Activated T-cell treated with anti-CD3 and anti-CD28 coated beads, Interleukin-2, amount 50 U/mL, for 24 hours (primary cell): ENCODE measurements at places on chromosomes 3 and 15.

DNA sequence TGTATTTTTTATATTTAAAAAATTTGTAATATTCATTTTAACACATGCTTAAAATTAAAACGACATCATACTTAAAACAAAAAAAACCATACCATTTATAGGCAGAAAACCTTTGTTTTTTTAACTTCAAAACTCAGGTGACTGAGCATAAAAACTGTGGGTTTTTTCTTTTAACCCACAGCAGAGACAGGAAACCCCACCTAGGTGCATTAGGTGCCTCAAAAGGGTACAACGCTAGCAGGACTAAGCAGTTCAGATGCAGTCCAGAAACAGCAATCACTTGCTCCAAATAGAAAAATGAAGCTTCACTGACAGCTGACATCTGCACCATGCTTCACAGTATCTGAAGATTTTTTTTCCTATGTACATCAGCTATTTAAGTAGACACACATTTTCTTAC lies 52.3 kb downstream of the GLB1 start:
- no peak for DNase-seq

DNA sequence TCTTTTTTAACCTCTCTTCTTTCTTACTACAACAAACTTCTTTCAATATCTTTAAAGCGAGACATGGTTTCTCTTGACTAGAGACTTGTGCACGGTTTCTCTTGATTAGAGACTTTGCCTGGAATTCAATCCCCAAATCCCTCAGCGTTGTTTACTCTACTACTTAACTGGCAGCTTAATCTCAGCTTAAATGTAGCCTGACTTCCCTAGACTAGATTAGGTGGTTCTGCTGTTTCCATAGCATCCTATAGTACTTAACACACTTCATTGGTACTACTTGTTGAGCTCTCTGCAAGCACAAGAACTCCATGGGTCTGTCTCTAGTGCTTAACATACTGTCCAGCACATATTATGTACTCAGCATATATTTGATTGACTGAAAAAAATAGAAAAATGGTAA lies 168.2 kb upstream of the GPR149 start:
- no peak for DNase-seq

GRCh38 chr3:171566803-171567422 lies 106.7 kb upstream of the TNIK start:
- no peak for DNase-seq

DNA sequence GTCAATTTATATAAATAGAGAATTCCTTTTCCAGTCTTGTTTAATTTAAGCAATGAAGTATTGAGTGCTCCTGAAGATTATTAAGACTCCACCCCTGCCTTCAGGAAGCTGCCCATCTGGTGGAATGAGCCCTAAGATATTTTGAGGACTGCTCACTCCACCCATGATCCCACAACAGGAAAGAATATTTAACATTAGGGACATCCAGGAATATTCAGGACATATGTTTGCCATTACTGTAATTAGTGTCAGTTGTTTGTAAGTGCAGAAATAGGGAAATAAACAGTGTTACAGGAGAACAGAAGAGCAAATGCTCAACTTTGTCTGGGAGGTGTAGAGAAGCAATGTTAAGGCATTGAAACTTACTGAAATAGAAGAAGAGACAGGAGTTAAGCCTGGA lies 375.0 kb downstream of the ROBO2 start:
- no peak for DNase-seq

- DNase-seq, result no peak
Measured at GRCh38 chr3:34619990-34620389, 821.6 kb downstream of the PDCD6IP start.

DNA sequence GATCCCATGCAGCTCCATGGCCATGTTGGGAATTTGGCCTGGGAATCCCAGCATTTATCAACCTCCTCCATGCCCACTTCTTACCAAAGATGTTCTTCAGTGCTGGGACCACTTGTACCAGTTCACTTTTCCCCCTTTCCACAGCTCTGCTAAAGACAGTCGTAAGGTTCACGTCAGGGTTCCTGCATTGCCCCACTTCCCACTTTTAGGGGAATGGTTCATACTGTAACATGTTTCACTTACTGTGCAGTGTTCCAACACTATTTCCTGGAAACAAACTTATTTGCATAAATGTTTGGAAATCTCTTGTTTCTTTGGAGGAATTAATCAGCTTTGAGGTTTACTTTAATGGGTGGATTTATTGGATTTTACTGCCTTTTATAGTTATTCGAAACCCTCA lies 17.0 kb downstream of the APH1B start:
- DNase-seq, result no peak

- no peak for DNase-seq
Measured at GRCh38 chr3:172227340-172228035, 188.1 kb downstream of the FNDC3B start.

DNA sequence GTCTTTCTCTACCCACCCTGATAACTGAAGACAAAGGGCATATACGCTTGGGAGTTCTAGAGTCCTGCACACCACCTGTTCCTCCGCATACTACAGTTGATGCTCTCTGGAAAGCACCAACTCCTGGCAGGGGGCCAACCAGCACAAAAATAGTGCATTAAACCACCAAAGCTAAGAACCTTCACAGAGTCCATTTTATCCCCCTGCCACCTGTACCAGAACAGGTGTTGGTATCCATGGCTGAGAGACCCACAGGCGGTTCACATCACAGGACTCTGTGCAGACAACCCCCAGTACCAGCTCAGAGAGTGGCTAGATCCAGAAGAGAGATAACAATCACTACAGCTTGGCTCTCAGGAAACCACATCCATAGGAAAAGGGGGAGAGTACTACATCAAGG lies 114.4 kb upstream of the POU1F1 start:
- DNase-seq, result no peak

DNA sequence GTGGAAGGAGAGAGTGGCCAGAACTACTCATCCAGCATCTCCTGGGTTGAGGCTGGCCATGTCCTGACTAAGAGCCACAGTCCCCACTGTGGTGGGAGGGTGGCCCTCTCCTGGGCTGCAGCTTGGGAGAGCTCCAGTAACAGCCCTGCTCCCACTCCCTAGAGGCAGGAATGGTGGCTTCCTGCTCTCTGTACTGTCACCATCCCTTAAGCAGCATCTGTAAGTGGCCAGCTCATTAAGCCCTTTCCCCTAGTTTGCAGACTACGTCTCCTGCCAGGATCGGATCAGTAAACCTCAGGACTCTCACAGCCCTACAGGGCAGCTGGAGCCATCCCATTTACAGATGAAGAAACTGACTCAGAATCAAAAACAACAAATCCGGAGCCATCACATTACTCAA lies 30.5 kb downstream of the DNAJB8 start:
- DNase-seq, result no peak

DNA sequence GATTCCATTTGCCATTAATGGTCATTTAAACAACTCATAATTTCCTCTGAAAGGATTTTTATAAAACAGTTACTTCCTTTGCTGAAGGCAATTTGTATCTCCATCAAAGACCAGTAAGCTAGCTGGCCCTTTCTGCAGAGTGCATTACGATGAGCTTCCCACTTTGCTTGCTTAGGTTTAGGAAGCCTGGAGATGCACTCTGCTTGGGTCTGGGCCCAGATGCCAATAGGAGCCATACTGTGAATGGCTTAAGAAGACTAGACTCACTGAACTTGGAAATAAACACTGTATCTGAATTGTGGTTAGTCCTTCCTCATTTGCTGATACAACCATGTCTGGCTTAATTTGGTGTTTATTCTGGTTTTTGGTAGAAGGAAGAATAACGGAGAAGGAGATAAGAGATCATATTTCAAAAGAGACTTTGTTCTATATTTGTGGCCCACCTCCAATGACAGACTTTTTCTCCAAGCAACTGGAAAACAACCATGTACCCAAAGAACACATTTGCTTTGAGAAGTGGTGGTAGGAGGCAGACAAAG lies 38.1 kb downstream of the OXNAD1 start:
- no peak for DNase-seq

DNA sequence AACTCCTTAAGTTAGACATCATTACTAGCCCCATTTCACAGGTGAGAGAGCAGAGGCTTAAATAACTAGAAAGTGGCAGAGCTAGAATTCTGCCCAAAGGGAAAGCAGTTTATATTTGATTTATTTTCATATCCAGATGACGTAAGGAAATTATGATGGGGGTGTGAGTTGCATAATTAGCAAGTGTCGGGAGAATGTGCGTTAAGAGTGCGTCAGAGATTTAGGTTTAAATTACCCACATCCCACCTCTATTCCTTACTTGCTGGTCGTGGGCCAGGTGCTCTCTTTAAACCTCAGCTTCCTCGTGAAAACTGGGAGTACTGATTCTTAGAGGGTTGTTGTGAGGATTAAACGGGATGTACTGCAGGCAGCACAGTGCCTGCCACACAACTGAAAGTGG lies 32.3 kb downstream of the FSTL1 start:
- no peak for DNase-seq

DNA sequence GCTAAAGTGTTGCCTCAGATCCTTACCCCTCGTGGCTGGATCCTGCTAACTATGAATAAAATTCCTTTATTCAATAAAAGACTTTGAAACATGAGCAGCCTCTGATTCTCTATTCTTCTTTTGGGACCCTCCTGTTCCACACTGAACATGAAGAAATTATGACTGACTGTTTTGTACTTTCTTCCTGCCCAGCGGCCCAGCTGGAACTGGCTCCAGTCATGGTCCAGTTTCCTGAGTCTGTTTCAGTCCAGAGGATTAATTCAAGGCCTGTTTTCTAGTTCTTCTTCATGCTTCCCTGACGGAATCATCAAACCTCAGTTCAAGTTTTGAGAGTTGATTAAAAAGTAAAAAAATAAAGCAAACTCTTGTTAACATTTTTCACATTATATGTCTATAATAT lies 52.6 kb upstream of the CP start:
- DNase-seq, result no peak

DNA sequence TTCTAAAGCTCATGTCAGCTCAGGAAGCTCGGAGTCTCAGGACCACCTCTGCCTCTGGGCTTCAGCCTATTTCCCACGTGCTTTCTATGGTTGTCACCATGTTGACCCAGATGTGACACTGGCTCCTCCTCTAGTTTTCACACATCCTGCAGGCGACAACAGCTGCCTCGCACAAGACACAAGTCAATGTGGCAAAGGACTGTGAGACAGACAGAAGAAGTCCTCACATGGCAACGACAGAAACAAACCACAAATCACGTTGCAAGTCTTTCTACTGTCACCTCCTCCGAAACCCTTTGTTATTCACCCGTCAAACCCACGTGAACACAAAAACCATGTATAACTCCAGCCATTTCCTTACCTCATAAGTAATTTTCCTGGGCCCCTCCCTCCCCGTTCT lies 194.5 kb downstream of the MEX3B start:
- no peak for DNase-seq

DNA sequence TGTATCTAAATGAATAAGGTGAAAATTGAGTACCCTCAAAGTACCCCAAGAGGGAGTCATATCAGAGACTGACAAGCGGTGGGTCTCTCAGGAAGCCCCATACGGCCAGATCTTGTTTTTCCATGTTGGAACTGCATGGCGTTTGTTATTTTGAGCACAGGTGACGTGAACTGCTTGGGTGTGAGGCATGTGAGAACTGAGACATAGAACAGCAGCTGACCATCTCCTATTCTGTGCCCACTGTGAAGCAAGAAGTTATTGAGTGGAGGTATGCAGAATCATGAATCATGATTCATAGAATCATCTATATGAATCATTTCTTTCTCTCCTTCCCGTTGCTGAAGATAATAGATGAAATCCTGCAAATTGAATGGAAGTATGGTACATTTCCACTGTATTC lies 4.6 kb downstream of the VPS8 start:
- DNase-seq, result no peak

DNA sequence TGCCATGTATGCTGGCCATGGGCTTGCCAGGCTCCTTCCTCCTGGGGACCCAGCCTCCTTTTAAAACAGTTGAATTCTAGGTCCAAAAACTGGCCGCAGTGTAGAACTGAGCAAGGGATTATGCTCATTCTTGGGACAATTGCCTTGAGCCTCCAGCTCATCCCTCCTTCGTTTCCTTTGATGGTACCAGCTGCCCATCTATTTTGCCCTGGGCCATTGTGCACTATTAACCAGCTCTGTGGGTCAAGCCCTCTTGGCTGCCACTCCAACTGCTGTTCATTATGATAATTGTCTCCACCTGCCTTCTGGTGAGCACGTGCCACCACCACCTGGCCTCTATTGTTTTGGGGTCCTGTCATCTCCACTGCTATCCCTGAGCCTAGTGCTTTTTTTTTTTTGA lies 75.8 kb upstream of the SYN2 start:
- no peak for DNase-seq

- no peak for DNase-seq
Measured at GRCh38 chr3:50134367-50134766, 20.8 kb upstream of the SEMA3F start.

DNA sequence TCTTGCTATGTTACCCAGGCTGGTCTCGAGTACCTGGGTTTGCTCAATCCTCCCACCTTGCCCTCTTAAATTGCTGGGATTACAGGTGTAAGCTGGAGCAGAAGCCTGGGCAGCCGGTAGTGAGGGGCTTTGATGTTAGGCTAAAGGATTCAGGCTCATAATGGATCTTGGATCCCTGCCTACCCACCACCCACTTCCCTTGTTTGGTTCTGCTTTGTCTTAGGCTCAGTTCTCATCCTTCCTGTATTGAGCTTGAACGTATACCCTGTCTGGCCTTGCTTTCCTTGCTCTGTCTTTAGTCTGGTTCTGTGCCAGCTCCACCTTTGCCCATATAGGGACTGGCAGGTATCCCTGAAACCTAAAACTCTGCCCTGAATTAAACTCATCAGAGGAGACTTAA lies 1.7 kb downstream of the PPCDC start:
- DNase-seq, result no peak

GRCh38 chr3:186060222-186060621 lies 48.7 kb downstream of the ETV5 start:
- no peak for DNase-seq

- DNase-seq, result no peak
Measured at GRCh38 chr3:4271834-4272233, 31.3 kb upstream of the SETMAR start.
